ENCODE measurements at places on chromosomes 11 and 22.

GRCh38 chr11:30818721-30819120 lies 232.6 kb upstream of the MPPED2 start:
- DNase-seq, result no peak

DNA sequence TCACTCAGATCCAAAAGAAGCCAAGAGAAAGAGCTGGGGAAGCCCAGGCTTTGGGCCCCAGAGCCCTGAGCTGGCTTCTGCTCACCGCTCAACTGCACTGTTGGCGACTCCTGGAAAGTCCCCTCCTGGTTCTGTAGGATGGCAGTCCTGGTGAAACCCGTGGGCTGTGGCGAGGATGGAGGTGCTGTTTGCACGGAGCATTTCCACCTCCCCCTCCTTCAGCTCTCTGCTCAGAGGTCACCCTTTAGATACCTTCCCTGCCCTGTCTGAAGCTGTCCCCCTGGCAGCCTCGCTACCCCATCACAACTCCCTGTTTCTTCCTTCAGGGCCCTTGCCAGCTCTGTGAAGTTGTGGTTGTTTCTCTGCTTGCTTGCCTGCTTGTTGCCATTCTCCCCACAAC lies 97.8 kb downstream of the MYO18B start:
- DNase-seq, result no peak

- no peak for DNase-seq
Observed at GRCh38 chr11:10072841-10073240, 221.2 kb downstream of the SBF2 start.

DNA sequence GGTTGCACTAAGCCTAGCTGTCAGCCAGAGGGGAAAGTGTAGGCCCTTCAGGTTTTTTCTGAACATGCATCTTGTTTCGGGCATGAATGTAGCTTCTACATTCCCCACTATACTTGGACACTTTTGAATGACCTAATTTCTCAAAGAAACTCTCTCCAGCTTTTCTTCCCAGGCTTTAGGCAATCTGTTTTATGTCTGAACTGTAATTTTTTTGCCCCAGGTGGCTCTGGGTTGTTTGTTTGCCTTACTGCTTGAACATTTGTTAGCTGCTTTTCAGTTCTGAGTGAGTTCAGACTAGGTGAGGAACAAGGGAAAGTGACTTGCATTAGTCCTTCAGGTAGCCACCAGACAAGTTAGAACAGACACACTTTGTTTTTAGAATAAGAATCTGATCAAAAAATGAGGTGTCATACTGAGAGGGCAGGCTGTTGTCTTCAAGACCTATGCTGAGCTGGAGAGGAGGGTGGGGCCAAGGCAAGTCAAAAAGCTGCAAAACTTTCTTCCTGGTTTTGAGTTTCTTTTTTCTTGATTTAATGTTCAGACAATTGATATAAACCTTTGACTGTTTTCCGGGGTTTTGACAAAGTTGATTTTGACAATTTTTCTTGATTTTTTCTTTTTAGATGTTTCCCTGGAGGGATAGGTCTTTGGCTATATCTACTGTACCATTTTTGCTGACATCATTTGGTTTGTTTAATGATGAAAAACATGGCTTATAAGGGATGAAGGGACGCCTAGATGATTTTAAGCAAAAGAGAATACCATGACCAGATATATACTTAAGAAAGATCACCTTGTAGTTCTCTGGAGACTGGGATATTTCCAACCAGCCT lies 182.8 kb downstream of the WNT11 start:
- DNase-seq, result no peak

Measured in naive thymus-derived CD8-positive, alpha-beta T cell (primary cell).